IMR-90 (cell line): ENCODE measurements at places on chromosomes 13 and 19. TPM values are rescaled to one million over a fixed set of nuclear protein-coding genes. Genes with fewer than 3 reads are reported as not detected.

Gene IGFL2
- not detected in 2 replicates for total RNA-seq

Gene ZNF667
- 3.4 and 4.7 TPM in 2 replicates for total RNA-seq

Gene LAIR1
- not detected in 2 replicates for total RNA-seq

Gene OLFM2
- 2.2 and 2.7 TPM in 2 replicates for total RNA-seq

Gene ZNF850
- total RNA-seq = 7.2 and 8.3 TPM in 2 replicates

Gene ZIC5
- not detected in 2 replicates for total RNA-seq

Gene RNASEH2B
- 14.2 and 21.9 TPM in 2 replicates for total RNA-seq

Gene ZNF460
- total RNA-seq = 41.9 and 55.2 TPM in 2 replicates

Gene ENOX1
- total RNA-seq = 1.3 and 1.9 TPM in 2 replicates
